ENCODE measurements at places on chromosomes 2 and 18. TPM values are rescaled to one million over a fixed set of nuclear protein-coding genes. Genes with fewer than 3 reads are reported as not detected.

DNA sequence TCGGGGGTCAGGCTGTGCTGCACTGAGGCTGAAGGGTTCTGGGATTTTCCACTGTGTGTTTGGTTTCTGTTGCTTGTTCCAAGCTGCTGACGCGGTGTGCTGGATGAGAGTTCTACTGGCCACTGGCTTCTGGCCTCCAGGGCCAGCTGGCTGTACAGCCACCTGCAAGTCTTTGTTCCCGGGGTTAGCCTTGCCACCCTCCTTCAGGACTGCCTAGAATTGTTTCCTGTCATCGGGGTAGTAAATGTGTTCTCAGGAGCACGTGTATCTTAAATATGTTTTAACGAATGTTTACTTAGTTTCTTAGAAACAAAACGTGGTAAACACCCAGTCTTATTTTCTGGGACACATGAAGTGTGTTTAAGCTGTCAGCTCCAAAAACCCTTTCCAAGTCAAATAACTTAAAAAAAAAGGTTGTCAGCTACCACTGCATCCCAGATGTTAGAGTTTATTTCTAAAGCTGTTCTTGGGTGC, 231.2 kb downstream of the AGAP1 start:
- H3K4me3 ChIP-seq = no peak overlapping the region
- no peaks in the 10 kb centered on the region for H3K36me3 ChIP-seq
- H3K27me3 ChIP-seq = no peaks in the 10 kb centered on the region

GRCh38 chr2:196944570-196944969, 18.1 kb upstream of the PGAP1 start:
- no peaks in the 10 kb centered on the region for H3K36me3 ChIP-seq
- H3K27ac ChIP-seq = no peak overlapping the region
- no peaks in the 10 kb centered on the region for H3K4me1 ChIP-seq
- no peaks in the 10 kb centered on the region for H3K27me3 ChIP-seq
- H3K4me3 ChIP-seq = no peak overlapping the region
- DNase-seq = no peak

GRCh38 chr2:215615803-215616174, 179.9 kb upstream of the FN1 start:
- no peaks in the 10 kb centered on the region for H3K4me1 ChIP-seq
- H3K27me3 ChIP-seq = peaks cover 5% of the 10 kb centered on the region
- DNase-seq = no peak
- H3K36me3 ChIP-seq = no peaks in the 10 kb centered on the region
- no peak overlapping the region for H3K27ac ChIP-seq

DNA sequence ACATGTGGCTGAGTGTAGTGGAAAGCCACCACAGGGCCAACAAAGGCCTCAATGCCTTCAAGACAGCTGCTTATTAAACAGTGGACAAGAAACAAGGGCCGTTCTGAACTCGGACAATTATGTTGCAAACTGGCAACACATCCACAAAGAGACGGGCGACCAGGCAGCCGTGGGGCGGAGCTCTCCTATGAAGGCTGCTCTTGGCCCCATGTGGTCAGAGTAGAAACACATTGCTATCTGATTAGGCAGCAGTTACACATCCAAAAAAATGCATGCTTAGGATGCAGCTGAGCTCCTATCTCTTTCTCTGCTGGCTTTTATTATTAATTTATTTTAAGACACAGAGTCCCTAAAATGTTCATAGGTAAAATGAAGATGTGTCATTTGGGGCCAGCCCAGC, 163.4 kb downstream of the TMEM163 start:
- no peak overlapping the region for H3K27ac ChIP-seq
- H3K27me3 ChIP-seq = peaks cover 7% of the 10 kb centered on the region
- no peaks in the 10 kb centered on the region for H3K36me3 ChIP-seq
- H3K4me1 ChIP-seq = no peaks in the 10 kb centered on the region
- H3K4me3 ChIP-seq = no peak overlapping the region

GRCh38 chr2:239343946-239344856, 56.6 kb downstream of the HDAC4 start:
- H3K36me3 ChIP-seq = peaks cover 4% of the 10 kb centered on the region
- H3K27me3 ChIP-seq = no peaks in the 10 kb centered on the region
- peaks cover 12% of the 10 kb centered on the region for H3K4me1 ChIP-seq
- no peak for DNase-seq
- no peak overlapping the region for H3K4me3 ChIP-seq

DNA sequence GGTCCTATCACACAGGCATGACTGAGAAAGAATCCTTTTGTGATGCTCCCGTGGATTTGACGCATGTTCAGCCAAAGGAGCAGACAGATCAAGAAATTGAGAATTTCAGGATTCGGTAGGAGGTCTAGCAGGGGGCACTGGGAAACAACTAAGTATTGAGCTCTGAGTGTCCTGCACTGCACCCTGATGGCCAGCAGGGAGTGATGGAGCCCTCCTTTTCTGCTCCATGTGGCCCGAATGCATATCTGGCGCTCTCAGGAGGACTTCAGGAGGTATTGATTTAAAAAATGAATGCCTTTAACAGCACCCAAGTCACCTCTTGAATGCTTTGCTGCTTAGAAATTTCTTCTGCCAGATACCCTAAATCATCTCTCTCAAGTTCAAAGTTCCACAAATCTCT, 58.0 kb downstream of the ZNF519 start:
- no peaks in the 10 kb centered on the region for H3K27me3 ChIP-seq
- DNase-seq = no peak
- H3K27ac ChIP-seq = no peak overlapping the region
- H3K4me1 ChIP-seq = no peaks in the 10 kb centered on the region
- no peak overlapping the region for H3K4me3 ChIP-seq
- no peaks in the 10 kb centered on the region for H3K36me3 ChIP-seq

DNA sequence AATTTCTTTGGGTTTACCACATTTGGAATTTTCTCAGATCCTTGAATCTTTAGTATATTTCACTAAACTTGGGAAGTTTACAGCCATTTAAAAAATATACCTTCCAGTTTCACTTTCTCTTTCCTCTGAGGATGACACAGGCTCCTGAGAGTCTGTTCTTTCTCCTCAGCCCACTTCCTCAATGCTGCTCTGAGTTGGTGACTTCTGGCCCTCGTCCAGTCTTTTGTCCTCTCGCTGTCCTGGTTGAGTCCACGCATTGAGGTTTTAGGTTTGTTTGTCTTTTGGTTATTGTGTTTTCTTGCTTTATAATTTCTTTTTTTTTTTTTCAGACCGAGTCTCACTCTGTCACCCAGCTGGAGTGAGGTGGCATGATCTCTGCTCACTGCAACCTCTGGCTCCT, 40.7 kb upstream of the GALR1 start:
- no peaks in the 10 kb centered on the region for H3K36me3 ChIP-seq
- peak overlapping the region; percentile 49 for H3K4me3 ChIP-seq
- H3K27ac ChIP-seq = peak overlapping the region; percentile 85
- DNase-seq = peak; percentile 24

- H3K27ac ChIP-seq = no peak overlapping the region
- DNase-seq = no peak
- H3K4me3 ChIP-seq = no peak overlapping the region
- H3K36me3 ChIP-seq = peaks cover 3% of the 10 kb centered on the region
These were observed 69.6 kb downstream of the HPCAL1 start for GRCh38 chr2:10372203-10372861.

DNA sequence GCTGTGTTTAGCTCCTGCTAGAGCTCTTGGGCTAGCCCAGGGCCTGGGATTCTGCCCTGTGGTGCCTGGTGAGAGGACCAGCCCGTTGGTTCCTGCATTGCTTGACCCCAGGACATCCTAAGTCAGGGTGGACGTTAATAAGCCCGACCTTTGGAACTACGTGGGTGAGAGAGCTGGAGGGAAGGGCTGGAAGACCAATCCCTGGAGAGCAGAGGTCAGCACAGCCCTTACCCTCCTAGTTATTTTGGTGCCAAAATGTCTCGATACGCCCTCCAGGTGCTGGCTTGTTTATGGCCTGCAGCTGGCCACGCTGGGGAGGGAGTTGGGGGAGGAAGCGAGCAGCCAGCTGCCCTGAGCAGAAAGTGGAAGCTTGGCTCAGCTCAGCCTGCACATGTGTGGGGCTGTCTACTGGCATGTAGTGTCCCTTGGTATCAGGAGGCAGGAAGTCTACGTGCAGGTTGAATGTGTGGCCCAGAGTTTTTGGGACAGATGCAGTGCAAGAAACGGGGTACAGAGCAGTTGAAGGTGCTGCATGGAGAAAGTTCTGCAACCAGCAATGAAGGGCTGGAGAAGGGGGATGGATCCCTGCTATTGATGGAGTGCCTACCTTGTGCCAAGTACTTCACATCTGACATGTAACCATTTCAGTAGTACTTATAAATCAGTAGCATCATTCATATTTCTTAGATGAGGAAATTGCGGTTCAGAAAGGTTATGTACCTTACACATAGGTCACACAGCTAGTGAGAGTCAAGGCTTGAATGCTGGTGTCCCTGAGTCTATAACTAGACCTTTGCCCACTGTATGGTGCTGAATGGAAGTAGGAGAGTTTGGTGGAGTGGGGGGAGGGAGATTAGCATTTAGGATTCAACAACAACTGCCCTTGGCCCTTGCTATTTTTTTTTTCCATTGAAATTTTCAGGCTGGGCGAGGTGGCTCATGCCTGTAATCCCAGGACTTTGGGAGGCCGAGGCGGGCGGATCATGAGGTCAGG, 5.0 kb upstream of the DGKD start:
- H3K27ac ChIP-seq = no peak overlapping the region
- peaks cover 23% of the 10 kb centered on the region for H3K4me1 ChIP-seq
- no peaks in the 10 kb centered on the region for H3K36me3 ChIP-seq
- DNase-seq = no peak

DNA sequence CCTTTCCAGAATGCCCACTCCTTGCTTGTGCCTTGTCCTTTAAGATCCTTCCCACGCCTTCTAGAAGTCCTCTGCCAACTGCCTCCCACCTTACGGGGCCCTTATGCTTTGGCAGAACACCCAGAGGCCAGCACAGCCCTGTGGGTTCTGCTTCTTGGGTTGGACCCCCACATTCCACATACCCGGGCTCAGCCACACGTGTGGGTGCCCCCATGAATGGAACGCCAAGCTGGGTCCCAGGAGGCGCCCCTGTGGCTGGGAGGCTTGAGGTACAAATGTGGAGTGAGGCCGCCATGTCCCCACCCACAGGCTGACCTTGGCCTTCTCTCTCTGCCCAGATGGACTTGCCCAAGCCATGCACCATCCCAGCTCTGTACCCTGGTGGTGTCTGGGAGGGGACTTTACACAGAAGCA, 74.2 kb downstream of the STPG4 start:
- no peak overlapping the region for H3K4me3 ChIP-seq
- no peaks in the 10 kb centered on the region for H3K36me3 ChIP-seq
- peaks cover 3% of the 10 kb centered on the region for H3K4me1 ChIP-seq
- H3K27ac ChIP-seq = no peak overlapping the region
- DNase-seq = no peak
- no peaks in the 10 kb centered on the region for H3K27me3 ChIP-seq

- H3K27ac ChIP-seq = no peak overlapping the region
- H3K4me3 ChIP-seq = no peak overlapping the region
- H3K4me1 ChIP-seq = peaks cover 11% of the 10 kb centered on the region
- peak; percentile 68 for DNase-seq
- H3K36me3 ChIP-seq = no peaks in the 10 kb centered on the region
These were observed 109.6 kb downstream of the SH3RF3 start for GRCh38 chr2:109238580-109238979.

- H3K4me1 ChIP-seq = peaks cover 36% of the 10 kb centered on the region
- no peak for DNase-seq
- no peaks in the 10 kb centered on the region for H3K36me3 ChIP-seq
- H3K27ac ChIP-seq = no peak overlapping the region
These were observed 42.8 kb upstream of the GALR1 start for GRCh38 chr18:77206676-77207374.

DNA sequence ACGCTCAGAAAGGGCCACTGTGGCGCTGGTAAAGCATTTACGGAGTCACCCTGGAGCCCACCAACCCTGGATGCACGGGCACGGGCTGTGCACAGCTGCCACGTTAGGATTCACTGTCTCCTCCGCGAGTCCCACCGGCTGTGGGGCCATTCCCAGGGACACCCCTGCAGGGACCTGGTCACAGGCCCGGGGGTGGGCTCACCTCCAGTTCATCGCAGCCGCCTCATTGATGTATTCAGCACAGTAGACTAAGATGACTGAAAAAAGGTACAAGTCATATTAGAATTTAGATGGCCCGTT, 4.7 kb downstream of the TMEM18 start:
- no peaks in the 10 kb centered on the region for H3K27me3 ChIP-seq
- H3K4me1 ChIP-seq = no peaks in the 10 kb centered on the region

DNA sequence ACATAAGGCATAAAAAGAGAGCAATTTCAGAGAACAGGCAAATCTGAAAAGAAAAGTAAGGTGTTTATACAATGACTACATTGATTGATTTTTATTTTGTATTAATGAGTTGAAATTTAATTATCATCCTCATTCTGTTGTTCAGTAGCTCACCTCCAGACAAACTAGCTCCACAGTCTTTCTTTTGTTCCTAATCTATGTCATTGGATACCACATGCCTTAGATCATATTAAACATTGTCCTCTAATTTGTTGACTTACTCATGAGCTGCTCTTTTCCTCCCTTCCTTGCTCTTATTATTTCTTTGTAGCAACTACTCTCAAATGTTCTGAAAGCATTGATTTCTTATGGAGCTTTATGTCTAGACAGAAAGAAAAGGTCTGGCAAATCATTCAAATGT, 185.5 kb upstream of the ZSWIM2 start:
- no peak for DNase-seq
- H3K4me3 ChIP-seq = no peak overlapping the region
- H3K27me3 ChIP-seq = no peaks in the 10 kb centered on the region
- H3K4me1 ChIP-seq = no peaks in the 10 kb centered on the region
- no peak overlapping the region for H3K27ac ChIP-seq

DNA sequence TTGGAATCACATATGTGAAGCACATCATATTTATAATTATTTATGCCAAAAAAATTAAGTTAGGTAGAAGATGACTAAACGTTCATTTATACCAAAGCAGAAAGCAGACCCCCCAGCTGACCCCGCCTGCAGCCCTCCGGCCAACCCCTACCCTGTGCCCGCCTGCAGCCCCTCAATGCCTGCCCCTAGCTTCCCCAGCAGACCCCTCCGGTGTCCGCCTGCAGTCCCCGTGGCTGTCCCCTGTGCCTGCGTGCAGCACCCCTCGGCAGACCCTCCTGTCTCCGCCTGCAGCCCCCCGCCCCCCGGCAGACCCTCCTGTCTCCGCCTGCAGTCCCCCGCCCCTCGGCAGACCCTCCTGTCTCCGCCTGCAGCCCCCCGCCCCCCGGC, 136.2 kb downstream of the NFATC1 start:
- DNase-seq = no peak
- H3K36me3 ChIP-seq = no peaks in the 10 kb centered on the region
- H3K4me1 ChIP-seq = peaks cover 7% of the 10 kb centered on the region
- H3K27me3 ChIP-seq = no peaks in the 10 kb centered on the region
- no peak overlapping the region for H3K4me3 ChIP-seq

DNA sequence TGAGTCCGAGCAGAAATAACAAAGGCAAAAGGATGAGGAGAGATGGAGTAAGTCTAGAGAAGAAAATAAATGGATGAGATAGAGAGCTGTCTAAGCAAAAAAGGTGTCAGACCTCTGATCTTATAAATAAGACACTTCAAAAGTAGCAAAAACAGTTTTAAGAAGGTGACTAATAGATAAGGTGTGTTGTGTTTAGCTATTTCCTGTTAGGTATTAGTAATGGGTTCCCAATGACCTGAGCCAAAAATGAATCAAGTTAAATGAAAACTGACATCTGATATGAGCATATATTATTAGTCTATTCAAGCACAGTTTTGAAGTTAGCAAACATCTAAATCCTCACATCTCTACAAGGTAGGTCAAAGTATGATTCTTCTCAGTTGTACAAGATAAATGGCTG, 10.6 kb downstream of the SUPT7L start:
- no peak overlapping the region for H3K27ac ChIP-seq
- H3K27me3 ChIP-seq = no peaks in the 10 kb centered on the region
- H3K4me1 ChIP-seq = no peaks in the 10 kb centered on the region
- H3K4me3 ChIP-seq = no peak overlapping the region
- H3K36me3 ChIP-seq = peaks cover 95% of the 10 kb centered on the region

Gene SLC66A2
- total RNA-seq = 35.7 TPM

Gene MYCN
- total RNA-seq = 1.3 TPM

Gene REEP1
- total RNA-seq = 0.22 TPM

Gene CERKL
- total RNA-seq = not detected

Gene LIMS4
- not detected for total RNA-seq

Gene TLX2
- not detected for total RNA-seq

Gene L3MBTL4
- total RNA-seq = 1.6 TPM

Gene NT5DC4
- not detected for total RNA-seq

Gene USP37
- total RNA-seq = 21.9 TPM

Data from T-cell (primary cell).